Stomach (tissue), 19 donors: ENCODE measurements at places on chromosomes 4 and X.

DNA sequence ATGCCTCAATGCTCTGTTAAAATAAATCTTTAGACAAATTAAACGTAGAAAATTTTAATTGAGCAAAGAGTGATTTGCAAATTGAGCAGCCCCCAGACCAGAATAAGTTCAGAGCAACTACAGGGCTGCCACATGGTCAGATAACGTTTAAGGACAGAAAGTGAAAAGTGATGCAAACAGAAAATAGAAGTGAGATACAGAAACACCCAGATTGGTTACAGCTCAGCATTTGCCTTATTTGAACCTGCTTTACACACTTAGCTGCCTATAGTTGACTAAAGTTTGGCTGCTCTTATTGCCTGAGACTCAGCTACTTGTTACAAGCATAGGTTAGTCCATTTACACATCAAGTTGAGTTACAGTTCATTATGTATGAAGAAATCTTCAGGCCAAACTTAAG lies 1800.8 kb upstream of the PCDH10 start:
- no peak for DNase-seq

DNA sequence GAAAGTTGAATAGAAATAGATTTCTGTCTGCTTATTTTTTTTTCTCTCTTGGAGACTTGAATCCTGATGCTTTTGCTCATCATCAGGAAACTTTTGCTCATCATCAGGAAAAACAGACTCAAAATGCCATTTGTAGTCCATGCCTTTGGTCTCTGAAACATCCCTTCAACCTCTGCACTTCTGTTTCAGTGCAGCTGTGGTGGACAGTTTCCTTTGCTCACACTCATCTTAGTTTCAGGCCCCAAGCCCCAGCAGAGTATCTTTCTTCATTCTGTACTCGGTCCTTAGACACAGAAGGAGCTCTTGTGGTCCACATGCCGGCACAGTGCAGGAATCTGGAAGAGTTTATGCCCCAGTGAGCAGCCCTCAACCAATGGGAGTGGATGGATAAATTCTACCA lies 337.9 kb downstream of the PPP3CA start:
- no peak for DNase-seq

- DNase-seq: no peak
Observed at GRCh38 chr4:1873776-1874175, 2.6 kb downstream of the NSD2 start.

GRCh38 chr4:52545099-52546069 lies 113.7 kb downstream of the USP46 start:
- DNase-seq: peak; percentile 88

- no peak for DNase-seq
Observed at GRCh38 chr4:121594796-121595526, 101.8 kb downstream of the ANXA5 start.

GRCh38 chrX:13419276-13419675 lies 99.4 kb upstream of the ATXN3L start:
- no peak for DNase-seq

- no peak for DNase-seq
Observed at GRCh38 chr4:78566834-78567499, 15.4 kb downstream of the ANXA3 start.

DNA sequence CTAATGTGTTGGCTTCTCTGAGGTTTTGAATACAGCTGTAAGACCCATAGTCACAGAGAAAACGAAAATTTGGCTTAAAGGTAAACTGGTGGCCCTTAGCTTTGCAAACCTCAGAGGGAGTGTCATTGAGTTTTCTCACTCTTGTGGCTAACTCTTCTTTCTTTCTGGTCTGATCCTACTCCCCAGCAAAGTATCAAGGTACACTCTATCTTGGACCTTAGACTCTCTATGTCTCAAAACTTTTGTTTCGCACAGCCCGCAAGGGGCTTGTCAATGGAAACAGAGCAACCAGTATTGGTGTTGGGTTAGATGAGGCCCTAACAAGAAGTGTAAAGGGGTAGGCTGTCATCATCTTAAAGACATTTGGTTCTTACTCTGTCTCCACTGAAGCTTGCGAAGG lies 19.8 kb downstream of the APOO start:
- DNase-seq: no peak

- no peak for DNase-seq
Observed at GRCh38 chr4:72218953-72219352, 187.2 kb downstream of the NPFFR2 start.

DNA sequence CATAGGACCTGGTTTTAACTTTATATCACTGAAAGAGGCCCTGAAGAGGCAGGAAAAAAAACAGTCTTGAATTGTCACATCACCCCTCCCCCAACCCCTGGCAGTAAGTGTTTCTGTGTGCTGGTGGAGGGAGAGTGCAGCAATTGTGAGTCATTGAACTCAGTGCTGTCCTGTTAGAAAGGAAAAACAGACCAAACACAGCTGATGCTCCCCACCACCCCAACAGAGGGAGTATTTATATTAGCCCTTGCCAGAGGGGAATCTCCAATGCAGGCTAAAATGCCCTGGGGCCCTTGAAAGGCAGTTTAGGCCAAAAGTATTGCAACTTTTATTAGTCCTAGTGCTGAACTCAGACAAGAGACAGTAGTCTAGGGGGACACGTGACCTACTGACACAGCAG lies 197.8 kb upstream of the AGTR2 start:
- no peak for DNase-seq

GRCh38 chr4:108139089-108139488 lies 29.6 kb downstream of the LEF1 start:
- no peak for DNase-seq

DNA sequence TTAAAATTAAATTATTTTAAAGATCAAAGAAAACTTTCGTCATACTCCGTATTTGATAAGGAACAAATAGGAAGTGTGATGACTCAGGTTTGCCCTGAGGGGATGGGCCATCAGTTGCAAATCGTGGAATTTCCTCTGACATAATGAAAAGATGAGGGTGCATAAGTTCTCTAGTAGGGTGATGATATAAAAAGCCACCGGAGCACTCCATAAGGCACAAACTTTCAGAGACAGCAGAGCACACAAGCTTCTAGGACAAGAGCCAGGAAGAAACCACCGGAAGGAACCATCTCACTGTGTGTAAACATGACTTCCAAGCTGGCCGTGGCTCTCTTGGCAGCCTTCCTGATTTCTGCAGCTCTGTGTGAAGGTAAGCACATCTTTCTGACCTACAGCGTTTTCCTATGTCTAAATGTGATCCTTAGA lies at the start of gene CXCL8:
TSS of gene CXCL8 (plus strand) at position 217 of the 426 bp plus-strand sequence. CDS start at position 307, 90 bp downstream.
- DNase-seq: peak; percentile 72

GRCh38 chr4:177568931-177569330 lies 126.7 kb upstream of the AGA start:
- no peak for DNase-seq

DNA sequence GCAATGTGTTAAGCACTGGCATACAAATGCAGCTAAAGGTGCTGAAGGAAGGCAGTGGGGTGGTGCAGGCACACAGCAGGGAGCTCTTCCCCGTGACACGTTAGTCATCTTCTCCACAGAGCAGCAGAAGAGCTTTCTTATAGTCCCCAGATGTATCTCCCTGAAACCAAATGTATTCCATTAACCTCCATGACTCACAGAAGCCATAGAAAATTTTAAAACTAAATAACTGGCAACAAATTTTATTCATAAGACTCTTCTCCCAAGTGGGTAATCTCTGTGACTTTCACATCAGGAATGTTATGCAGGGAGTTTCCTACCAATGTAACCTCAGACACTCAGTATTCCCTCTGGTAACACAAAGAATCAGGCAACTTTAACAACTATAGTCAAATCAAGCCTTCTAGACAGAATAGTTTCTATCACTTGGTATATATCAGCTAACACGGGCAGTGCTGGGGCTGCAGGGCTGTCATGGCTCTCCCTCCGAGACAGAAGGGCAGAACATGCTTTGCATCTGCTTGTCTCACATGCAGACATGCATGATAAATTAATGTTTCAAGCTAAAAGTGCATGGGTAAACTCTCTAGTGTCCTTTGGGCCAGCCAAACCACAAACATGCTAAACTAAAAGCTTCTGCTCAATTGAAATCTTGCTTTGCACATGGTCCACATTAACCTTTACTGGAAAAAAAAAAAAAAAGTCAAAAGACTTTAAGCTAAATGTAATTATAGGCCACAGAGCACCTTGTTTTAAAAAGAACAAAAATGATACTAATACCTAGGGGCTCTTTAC lies 28.2 kb downstream of the ANXA5 start:
- no peak for DNase-seq

GRCh38 chrX:73922856-73923455 lies 360.0 kb downstream of the CHIC1 start:
- DNase-seq: no peak

GRCh38 chr4:52195869-52196268 lies 144.8 kb downstream of the SPATA18 start:
- DNase-seq: no peak

GRCh38 chrX:69506617-69507499 lies 2.7 kb downstream of the NALF2 start:
- DNase-seq: no peak

DNA sequence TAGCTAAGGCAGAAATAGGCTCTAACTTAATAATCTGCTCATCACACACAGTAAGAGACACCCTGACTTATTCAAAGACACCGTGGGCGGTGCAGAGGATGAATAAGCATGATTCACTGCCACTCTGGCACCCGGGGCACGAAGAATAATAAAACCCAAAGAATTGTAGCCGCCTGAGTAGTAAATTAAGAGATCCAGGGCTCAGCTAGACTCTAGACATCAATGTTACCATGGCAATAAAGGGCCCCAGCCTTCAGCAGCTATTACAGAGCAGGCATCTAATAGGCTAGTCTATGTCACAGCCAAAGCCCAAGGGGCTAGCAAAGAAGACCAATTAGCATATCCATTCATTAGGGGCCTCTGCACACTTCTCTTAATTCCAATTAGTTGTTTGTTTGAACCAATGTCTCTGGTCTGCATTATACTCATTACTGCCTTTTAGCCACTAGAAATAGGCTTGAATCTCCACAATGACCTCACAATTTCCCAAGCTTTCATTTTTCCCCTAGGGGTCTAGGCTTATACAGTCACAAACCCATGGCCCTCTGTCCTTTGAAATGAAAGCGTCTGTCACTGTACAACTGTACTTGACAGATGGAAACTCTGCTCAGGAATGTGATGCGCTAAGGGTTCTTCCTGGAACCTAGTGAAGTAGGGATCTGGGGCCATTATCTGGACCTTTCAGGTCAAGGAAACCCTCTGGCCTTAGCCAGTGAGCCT lies 3.0 kb upstream of the ATP1B4 start:
- DNase-seq: no peak

DNA sequence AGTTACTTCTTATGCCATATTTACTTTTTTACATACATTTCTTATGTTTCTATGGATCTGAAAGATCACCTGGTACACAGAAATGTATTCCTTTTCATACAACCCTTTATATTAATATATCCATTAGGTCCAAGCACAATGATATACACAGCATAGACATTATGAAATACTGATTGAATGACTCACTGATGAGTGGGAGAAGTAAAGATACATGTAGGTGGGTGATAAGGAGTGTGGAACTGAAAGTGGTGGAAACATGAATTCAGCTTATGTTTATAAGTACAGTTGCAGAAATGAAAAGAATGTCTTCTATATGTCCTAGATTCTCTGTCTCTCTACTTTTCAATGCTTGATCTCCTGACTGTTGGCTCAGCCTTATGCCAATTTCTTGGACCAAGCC lies 87.9 kb downstream of the YIPF7 start:
- no peak for DNase-seq

GRCh38 chrX:150167482-150168324 lies 195.4 kb upstream of the MAMLD1 start:
- DNase-seq: no peak

DNA sequence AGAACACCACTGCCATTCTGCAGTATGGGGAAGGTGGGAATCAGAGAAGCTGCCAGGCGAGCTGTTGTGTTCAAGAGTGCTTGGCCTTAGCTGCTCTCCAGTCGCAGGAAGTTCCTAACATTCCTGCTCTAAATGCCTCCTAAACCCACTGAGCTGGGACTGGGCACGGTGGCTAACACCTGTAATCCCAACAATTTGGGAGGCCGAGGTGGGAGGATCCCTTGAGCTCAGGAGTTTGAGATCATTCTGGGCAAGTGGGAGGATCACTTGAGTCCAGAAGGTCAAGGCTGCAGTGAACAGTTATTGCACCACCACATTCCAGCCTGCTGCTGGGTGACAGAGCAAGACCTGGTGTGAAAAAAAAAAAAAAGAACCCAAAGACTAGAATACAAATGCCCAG lies 690.3 kb upstream of the FAM241A start:
- DNase-seq: no peak

DNA sequence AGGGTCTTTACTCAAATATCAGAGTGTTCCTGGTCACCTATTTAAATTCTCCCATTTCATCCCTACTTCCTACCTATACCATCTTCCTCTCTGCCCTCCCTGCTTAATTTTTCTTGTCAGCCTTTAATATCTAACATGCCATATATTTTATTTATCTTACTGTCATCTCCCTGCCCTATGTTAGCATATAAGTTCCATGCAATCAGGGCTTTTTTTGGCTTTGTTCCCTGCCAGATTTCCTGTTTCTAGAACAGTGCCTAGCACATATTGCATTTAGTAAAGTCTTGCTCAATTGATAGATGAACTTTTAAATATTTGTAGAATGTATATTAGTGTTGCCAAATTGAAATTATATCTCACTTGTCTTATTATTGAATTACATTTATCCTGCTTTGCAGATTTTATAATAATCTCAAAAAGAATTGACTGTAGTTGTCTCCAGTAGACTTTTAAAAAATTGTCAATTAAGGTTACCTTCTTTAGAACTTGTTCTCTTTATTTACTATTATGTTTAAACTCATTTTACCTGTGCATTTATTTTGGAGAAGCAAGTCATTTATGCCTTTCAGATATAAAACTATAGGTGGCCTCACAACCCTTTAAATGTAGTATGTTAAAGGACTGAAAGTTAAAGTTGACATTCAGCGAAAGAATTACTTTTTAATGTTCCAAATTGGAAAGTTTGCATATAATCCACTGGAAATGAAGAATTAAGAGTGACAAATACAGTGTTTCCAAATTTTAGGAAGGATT lies 108.2 kb upstream of the BMPR1B start:
- no peak for DNase-seq

- no peak for DNase-seq
Observed at GRCh38 chrX:71634366-71634765, 16.1 kb upstream of the CXCR3 start.

- no peak for DNase-seq
Observed at GRCh38 chr4:57445686-57446085, 335.5 kb upstream of the IGFBP7 start.

DNA sequence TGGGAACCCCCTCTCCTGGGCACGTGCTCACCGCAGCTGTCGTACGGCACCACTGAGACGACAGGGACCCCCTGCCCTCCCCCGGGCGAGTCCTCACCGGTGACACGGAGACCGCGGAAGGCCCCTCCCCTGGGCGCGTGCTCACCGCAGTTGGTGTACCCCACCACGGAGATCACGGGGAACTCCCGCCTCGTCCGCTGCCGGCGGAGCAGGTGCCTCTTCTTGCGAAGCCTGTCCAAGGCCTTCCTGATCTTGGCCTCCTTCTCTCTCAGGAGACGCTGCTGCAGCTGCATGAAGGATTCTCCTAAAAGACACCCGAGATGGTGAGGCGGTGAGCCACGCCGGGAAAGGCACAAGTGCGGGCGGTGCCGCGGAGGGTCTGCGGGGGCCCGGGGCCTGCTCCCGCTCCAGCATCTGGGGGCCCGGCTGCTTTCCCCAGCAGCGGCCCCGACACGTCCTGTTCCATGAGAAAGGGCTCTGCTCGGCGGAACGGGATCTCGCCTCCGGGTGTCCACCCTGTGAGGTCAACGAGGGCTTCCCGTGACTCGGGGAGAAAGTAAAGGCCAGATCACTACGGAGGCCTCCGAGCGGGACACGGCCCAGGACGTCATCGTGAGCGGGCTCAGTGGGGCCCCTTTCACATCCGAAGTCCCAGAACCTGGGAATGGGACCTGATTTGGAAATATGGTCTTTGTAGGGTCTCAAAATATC lies 5.8 kb downstream of the GTPBP6 start:
- no peak for DNase-seq
